Osteoblast (primary cell): ENCODE measurements at places on chromosomes 11 and 22. TPM values are rescaled to one million over a fixed set of nuclear protein-coding genes. Genes with fewer than 3 reads are reported as not detected.

DNA sequence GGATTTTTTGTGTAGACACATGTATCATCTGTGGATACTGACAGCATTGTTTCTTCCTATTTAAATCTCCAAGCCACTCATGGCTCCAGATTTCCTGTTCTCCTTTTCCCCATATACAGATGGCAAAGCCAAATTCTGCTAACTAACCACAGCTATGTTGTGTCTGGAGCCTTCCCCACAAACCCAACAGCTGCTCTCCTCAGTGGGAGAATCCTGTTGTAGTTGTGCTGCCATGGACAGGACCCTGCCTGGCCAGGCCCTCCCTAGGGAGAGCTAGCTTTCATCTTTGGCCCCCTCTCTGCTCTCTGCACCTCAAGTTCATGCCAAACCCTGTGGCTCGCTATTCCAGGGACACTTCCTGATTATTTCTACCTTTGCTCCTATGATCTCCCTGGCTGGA, 106.4 kb upstream of the CCDC90B start:
- H3K4me1 ChIP-seq: no peaks in the 10 kb centered on the region
- DNase-seq: no peak
- H3K27ac ChIP-seq: no peak overlapping the region
- H3K27me3 ChIP-seq: no peaks in the 10 kb centered on the region

GRCh38 chr11:115613004-115613403, 108.8 kb upstream of the CADM1 start:
- no peaks in the 10 kb centered on the region for H3K36me3 ChIP-seq
- H3K27ac ChIP-seq: no peak overlapping the region
- peaks cover 13% of the 10 kb centered on the region for H3K4me1 ChIP-seq
- no peak for DNase-seq
- H3K27me3 ChIP-seq: peaks cover 4% of the 10 kb centered on the region

GRCh38 chr11:19978668-19979518, 181.4 kb downstream of the DBX1 start:
- peak; percentile 88 for DNase-seq
- H3K27me3 ChIP-seq: no peaks in the 10 kb centered on the region
- no peak overlapping the region for H3K4me3 ChIP-seq
- peaks cover 9% of the 10 kb centered on the region for H3K36me3 ChIP-seq
- peak overlapping the region; percentile 74 for H3K27ac ChIP-seq

DNA sequence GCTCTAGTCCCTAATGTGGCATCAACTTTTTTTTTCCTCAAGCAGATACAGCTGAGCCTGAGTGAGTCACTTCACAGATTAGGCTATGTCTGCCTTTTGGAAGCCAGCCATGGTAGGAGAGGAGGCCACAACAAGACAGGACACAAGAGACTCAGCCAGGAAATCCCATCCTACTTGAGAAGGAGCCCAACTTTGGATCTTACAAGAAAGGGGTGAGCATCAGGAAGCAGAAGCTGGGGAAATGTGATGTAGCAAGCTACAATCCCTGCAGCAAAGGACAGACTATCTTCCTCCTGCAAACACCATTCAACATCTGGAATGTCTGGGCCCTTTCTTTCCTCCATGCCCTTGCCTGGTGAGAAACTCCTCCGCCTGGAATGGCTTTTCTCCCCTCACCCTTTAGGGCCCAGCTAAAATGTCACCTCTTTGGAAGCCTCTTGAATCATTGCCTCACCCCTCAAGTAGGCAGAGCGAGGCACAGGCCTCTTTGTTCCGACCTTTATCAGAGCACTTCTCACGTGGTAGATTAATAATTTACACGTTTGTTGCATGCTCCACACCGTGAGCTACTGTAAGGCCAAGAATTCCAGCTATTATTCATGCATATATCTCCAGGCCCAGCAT, 156.4 kb upstream of the PITPNB start:
- no peaks in the 10 kb centered on the region for H3K27me3 ChIP-seq
- H3K27ac ChIP-seq: no peak overlapping the region
- DNase-seq: peak; percentile 69
- H3K4me1 ChIP-seq: peaks cover 7% of the 10 kb centered on the region
- no peak overlapping the region for H3K4me3 ChIP-seq

- peak overlapping the region; percentile 92 for H3K4me3 ChIP-seq
- no peaks in the 10 kb centered on the region for H3K27me3 ChIP-seq
- peak overlapping the region; percentile 68 for H3K27ac ChIP-seq
- peak; percentile 87 for DNase-seq
- H3K36me3 ChIP-seq: peaks cover 26% of the 10 kb centered on the region
Observed at GRCh38 chr11:119421941-119422808, 797 bp downstream of the THY1 start.

DNA sequence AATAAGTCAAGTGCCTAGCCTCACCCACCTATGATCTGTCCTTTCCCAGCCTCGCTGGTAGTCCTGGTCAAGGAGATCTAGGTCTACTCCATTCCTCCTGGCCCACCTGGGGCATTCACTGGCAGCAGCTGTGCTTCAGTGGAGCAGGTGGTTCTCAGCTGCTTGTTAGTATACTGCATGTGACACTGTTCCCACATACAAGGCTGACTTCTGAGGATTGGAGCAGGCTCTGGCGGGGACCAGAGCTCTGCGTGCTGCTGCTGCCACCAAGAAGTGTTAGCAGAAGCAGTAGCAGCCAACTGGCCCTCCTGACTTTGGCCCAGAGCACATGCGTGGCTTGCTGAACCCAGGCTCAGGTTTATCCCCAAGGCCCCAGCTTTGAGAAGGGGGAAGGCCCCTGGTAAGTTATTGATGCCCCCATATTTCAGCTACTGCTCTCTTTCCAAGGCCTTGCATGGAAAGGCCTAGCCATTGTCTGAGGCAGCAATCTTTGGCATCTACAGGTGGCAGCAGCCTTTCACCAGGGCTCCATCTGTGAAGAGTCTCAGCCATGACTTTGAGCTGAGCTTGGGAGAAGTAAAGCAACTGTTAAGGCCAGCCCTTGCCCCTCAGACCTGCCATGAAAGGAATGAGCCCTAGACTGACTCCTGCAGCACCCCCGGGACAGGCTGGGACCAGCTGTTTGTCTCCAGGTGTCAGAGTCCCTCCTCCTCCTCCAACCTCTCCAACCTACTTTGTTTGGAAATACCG, 26.5 kb downstream of the ARHGAP1 start:
- H3K4me3 ChIP-seq: no peak overlapping the region
- DNase-seq: no peak
- no peak overlapping the region for H3K27ac ChIP-seq
- peaks cover 26% of the 10 kb centered on the region for H3K4me1 ChIP-seq
- peaks cover 52% of the 10 kb centered on the region for H3K36me3 ChIP-seq

GRCh38 chr11:45209000-45209879, 62.8 kb downstream of the PRDM11 start:
- no peaks in the 10 kb centered on the region for H3K27me3 ChIP-seq
- no peaks in the 10 kb centered on the region for H3K4me1 ChIP-seq
- H3K36me3 ChIP-seq: no peaks in the 10 kb centered on the region
- DNase-seq: peak; percentile 84
- no peak overlapping the region for H3K4me3 ChIP-seq
- no peak overlapping the region for H3K27ac ChIP-seq

TCN2 gene
- total RNA-seq: 13.6 and 18.8 TPM in 2 replicates
